A549 treated with GW870086 at 1 μM for 4 hours (cell line): ENCODE measurements at places on chromosomes 11 and 22. TPM values are rescaled to one million over a fixed set of nuclear protein-coding genes. Genes with fewer than 3 reads are reported as not detected.

Gene ALDH3B1
- 115 to 137 TPM (median 130 TPM) in 5 replicates for total RNA-seq

Gene PRG3
- total RNA-seq, result not detected in 5 replicates

Gene DCHS1
- 0.03 to 0.14 TPM (median 0.08 TPM) in 5 replicates for total RNA-seq

Gene GGTLC2
- not detected in 5 replicates for total RNA-seq

Gene NUP50
- total RNA-seq, result 23.6 to 32.9 TPM (median 29.7 TPM) in 5 replicates

Gene INS
- total RNA-seq, result not detected in 5 replicates

Gene DDI1
- total RNA-seq, result not detected in 5 replicates

Gene CABP2
- total RNA-seq, result not detected in 5 replicates

Gene EXT2
- total RNA-seq, result 55.5 to 61.2 TPM (median 58.6 TPM) in 5 replicates

Gene AMOTL1
- total RNA-seq, result 5.5 to 9.8 TPM (median 8.4 TPM) in 5 replicates

Gene CNTN5
- total RNA-seq, result not detected in 5 replicates

Gene BTBD18
- not detected in 5 replicates for total RNA-seq

Gene C22orf15
- not detected in 5 replicates for total RNA-seq

Gene P4HA3
- total RNA-seq, result 40.7 to 60.7 TPM (median 52.7 TPM) in 5 replicates

Gene IL18
- 92.0 to 107 TPM (median 99.7 TPM) in 5 replicates for total RNA-seq

Gene ZNF280B
- total RNA-seq, result 1.0 to 1.7 TPM (median 1.5 TPM) in 5 replicates

Gene FGF3
- total RNA-seq, result not detected in 5 replicates

Gene KCNA4
- total RNA-seq, result not detected in 5 replicates

Gene TMPRSS4
- not detected in 5 replicates for total RNA-seq

Gene SNRPD3
- 144 to 251 TPM (median 159 TPM) in 5 replicates for total RNA-seq

Gene HTR3A
- total RNA-seq, result not detected in 5 replicates

Gene OR4A47
- total RNA-seq, result not detected in 5 replicates

Gene MRGPRE
- total RNA-seq, result 0.14 to 0.17 TPM in 2 of 5 replicates, not detected in the others

Gene MYOD1
- not detected in 5 replicates for total RNA-seq

Gene MPZL3
- 0.19 to 0.50 TPM (median 0.31 TPM) in 5 replicates for total RNA-seq

Gene OR6M1
- not detected in 5 replicates for total RNA-seq

Gene GRK3
- 3.0 to 4.4 TPM (median 3.7 TPM) in 5 replicates for total RNA-seq
